Effector memory CD8-positive, alpha-beta T cell (primary cell): ENCODE measurements at places on chromosomes 3 and 15.

- H3K27ac ChIP-seq, result no peak overlapping the region
- H3K27me3 ChIP-seq, result peaks cover 53% of the 10 kb centered on the region
- no peaks in the 10 kb centered on the region for H3K4me1 ChIP-seq
- no peak for DNase-seq
- H3K36me3 ChIP-seq, result no peaks in the 10 kb centered on the region
Observed at GRCh38 chr15:80494351-80494751, 90.2 kb downstream of the ARNT2 start.

DNA sequence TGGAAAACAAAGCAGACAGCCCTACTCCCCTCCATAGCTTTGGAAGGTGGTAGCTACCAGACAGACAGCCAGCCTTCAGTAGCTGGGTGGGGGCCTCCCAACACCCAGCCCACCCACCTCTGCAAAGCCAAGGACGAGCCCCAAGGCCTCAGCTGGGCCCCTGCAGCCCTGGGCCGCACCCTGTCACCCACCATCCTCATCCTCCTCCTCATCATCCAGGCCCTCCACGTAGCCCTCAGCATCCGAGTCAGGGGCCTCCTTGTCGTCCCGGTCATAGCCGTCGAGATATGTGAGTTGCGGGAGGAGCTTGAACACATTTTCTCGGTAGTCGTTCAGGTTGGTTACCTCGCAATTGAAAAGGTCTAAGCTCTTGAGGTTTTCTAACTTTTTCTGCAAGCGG, 36.5 kb downstream of the ANP32A start:
- no peak overlapping the region for H3K4me3 ChIP-seq
- H3K27me3 ChIP-seq, result no peaks in the 10 kb centered on the region
- no peak for DNase-seq

DNA sequence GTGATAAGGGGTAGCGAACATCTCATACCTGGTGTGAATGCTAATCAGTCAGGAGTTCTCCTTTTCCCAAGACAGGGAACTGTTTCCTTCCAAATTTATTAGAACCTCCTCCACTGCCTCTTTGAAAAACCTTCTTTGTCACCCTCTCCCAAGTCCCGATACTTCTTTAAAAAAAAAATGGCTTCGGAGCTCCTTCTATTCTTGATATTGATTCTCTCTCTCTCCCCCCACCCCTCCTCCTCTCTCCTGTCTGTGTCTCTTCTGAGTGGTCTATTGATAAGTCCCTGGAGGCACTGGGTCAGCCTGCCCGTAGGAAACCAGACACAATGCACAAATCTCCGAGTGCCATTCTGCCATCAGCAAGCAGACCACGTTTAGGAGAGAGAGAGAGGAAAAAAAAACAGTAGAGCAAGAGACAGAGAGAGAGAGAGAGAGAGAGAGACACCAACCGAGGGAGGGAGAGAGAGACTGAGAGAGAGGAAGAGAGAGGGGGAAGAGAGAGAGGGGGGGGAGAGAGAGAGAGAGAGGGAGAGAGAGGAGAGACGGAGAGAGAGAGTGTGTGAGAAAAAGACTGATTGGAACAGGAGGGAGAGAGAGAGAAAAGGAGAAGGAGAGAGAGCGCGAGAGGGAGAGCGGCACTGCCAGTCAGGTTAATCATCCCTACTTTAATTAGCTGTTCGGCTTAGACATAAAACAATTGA, 160.9 kb downstream of the TIGIT start:
- H3K27ac ChIP-seq, result no peak overlapping the region
- no peak overlapping the region for H3K4me3 ChIP-seq
- no peak for DNase-seq
- H3K4me1 ChIP-seq, result no peaks in the 10 kb centered on the region
- H3K36me3 ChIP-seq, result no peaks in the 10 kb centered on the region

DNA sequence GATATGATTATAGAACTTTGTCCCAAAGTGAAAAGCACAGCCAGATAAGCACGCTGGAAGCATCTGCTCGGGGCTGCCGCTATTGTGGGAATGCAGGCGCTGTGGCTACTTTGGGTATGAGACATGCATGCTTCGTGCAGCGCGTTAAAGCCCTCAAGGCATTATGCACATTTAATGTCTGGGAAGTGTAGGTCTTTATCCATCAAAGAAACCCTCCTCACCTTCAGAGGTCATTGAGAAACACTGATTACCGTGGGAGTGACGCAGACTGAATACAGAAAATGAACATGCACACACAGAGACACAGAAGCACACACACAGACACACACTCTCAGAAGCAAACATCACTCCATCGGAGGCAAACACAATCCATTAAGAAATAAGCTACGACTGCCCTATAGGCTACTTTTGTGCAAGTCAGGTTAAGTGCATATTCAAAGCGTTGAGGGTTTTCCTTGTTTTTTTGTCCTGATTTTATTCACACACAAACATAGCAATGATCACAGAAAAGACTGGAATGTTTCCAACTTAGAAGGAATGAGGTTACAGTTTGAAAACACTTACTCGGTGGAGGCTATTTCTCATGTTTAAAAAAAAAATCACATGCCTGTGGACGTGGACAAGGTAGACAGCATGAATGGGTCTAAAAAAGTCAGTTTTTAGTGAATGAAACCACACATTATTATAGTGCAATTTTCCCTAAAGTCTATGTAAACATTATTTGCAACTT, 68.5 kb downstream of the PLCH1 start:
- no peak overlapping the region for H3K27ac ChIP-seq
- H3K36me3 ChIP-seq, result no peaks in the 10 kb centered on the region
- DNase-seq, result no peak
- no peak overlapping the region for H3K4me3 ChIP-seq

DNA sequence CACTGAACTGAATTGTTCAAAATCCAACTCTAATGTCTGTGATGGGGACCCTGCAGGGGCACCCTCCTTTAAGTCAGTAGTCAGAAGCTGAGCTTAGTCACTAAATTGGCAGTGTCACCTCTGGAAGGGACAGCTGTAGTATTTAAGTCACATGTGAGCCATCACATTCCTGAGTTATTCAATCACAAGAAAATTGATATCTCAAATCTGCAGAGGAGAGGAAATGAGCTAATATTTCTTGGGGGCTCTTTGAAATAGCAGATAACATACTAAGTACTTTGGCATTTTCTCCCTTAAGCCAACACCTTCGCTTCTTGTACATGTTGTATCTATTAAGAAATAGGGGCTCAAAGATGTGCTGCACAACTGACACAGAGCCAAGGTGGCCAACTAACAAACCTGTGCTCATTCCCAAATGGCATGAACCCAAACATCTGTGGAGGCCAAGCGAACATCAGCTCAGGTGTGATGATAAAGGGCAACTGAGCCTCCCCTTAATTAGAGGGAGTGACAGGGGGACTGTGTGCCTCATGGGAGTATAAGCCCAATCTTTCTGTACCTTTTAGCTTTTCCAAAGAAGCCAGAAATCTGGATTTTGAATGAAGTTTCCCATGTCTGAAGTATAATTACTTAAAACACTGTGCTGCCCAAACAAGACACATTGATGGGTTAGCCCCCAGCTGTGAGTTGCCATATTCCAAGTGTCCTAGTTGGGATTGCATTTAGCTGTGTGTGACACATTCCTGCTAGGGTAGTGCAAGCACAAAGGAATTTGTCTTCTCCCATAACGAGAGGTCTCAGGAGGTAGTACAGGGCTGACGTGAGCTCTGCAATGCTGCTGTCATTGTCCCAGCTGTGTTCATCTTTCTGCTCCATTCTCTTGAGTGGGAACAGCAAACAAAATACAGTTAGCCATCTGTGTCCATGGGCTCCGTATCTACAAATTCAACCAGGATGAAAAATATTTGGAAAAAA, 63.3 kb downstream of the ABHD5 start:
- H3K27me3 ChIP-seq, result peaks cover 30% of the 10 kb centered on the region
- no peak overlapping the region for H3K27ac ChIP-seq
- no peak for DNase-seq
- peaks cover 13% of the 10 kb centered on the region for H3K4me1 ChIP-seq
- H3K36me3 ChIP-seq, result peaks cover 3% of the 10 kb centered on the region

DNA sequence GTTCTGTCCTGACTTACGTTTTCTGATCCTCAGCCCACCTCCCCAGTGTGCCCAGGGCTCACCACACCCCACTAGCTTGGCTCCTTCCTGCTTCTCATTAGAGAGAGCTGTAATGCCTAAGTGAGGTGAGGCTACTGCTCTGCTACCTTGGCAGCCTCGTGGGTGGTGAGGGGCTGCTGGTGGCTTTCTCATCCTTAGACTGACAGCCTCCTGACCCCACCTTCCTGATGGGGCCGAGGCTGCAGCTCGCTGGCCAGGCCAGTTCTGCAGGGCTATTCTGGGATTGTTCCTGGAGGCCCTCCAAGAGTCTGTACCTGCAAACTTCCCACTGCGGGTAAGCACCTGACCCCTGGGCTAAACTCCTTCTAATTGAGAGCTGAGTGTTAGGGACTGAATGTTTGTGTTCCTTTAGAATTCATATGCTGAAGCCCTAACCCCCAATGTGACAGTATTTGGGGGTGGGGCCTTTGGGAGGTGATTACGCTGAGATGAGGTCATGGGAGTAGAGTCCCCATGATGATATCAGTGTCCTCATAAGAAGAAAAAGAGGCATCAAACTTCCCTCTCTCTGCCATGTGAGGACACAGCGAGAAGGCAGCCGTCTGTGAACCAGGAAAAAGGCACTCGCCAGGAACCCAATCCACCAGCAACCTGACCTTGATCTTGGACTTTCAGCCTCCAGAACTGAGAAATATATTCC, 38.1 kb upstream of the IQSEC1 start:
- H3K27ac ChIP-seq, result peak overlapping the region; percentile 5
- H3K4me3 ChIP-seq, result no peak overlapping the region
- DNase-seq, result no peak
- no peaks in the 10 kb centered on the region for H3K36me3 ChIP-seq
- peaks cover 14% of the 10 kb centered on the region for H3K4me1 ChIP-seq
- H3K27me3 ChIP-seq, result peaks cover 58% of the 10 kb centered on the region

DNA sequence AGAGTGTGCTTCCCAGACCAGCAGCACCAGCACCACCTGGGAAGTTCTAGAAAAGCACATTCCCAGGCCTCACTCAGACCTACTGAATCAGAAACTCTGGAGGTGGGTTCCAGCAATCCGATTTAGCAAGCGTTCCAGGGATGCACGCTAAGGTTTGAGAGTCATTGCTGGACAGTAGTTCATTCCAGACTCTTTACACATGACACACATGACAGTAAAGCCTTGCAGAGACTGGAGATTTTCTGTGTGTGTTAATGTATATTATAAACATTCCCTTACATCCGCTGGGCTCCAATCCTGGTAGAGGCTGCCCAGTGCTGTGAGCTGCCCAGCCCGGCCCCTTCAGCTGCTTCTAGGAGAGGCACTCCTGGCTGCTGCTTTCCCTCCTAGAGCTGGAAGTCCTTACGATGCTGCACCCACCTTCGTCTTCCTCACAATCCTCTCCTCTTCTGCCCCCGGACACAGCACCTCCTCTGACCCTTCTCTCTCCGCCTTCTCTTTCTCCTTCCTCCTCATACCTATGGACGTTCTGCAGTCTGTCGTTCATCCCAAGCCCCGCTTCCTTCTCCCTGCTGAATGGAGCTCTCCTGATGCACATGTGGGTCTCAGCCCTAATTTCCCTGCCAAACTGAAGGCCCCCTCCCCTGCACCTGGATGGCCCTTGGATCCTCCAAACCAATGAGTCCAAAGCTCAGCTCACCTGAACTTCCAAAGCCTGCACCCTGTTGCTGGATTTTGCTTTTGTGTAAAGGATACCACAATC, 44.4 kb downstream of the ITGA11 start:
- H3K4me3 ChIP-seq, result no peak overlapping the region
- no peaks in the 10 kb centered on the region for H3K4me1 ChIP-seq
- peaks cover 33% of the 10 kb centered on the region for H3K27me3 ChIP-seq
- peaks cover under 1% of the 10 kb centered on the region for H3K36me3 ChIP-seq
- no peak for DNase-seq

GRCh38 chr15:77327168-77327567, 92.7 kb downstream of the PEAK1 start:
- no peak for DNase-seq
- H3K4me3 ChIP-seq, result no peak overlapping the region
- no peaks in the 10 kb centered on the region for H3K36me3 ChIP-seq

DNA sequence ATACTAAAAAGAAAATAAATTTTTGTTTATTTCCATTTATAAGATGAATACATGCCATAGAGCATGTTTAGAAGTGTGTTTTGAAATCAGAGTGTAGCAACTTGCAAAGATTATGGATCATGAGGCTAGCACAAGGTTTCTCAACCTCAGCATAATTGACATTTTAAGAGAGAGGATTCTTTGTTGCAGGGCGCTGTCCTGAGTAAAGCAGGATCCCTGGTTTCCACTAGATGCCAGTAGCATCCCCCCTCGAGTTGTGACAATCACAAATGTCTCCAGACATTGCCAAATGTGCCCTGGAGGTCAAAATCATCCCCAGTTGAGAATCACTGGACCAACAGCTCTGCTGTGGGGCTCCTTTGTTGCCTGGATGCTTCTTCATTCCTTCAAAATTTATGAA, 128.5 kb upstream of the RBMS3 start:
- H3K4me3 ChIP-seq, result no peak overlapping the region
- no peaks in the 10 kb centered on the region for H3K4me1 ChIP-seq
- H3K27me3 ChIP-seq, result no peaks in the 10 kb centered on the region
